ENCODE measurements at places on chromosomes 11 and 22.

DNA sequence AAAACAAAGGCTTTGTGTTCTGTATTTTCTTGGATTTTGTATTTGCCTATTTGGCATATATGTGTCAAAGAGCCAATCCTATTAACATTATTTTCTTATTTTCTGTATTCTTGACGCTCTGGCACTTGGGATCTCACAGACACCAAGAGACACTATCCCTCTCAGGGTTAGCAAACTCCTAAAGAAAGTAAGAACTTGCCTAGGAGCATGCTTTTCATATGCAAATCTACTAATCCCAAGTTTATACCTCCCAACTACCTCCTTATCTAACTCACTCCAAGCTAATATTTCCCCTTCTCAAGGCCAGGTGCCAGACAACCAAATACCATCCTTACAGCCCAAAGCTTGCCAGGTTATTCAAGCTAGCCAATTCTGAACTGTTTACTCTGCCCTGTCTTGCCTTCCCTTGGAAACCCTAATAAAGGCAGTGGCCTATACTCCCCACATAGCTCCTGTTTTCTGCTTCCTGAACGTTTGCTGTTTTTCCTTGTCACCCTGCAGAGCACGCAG lies 455.4 kb upstream of the ANO3 start:
- no peak for DNase-seq

DNA sequence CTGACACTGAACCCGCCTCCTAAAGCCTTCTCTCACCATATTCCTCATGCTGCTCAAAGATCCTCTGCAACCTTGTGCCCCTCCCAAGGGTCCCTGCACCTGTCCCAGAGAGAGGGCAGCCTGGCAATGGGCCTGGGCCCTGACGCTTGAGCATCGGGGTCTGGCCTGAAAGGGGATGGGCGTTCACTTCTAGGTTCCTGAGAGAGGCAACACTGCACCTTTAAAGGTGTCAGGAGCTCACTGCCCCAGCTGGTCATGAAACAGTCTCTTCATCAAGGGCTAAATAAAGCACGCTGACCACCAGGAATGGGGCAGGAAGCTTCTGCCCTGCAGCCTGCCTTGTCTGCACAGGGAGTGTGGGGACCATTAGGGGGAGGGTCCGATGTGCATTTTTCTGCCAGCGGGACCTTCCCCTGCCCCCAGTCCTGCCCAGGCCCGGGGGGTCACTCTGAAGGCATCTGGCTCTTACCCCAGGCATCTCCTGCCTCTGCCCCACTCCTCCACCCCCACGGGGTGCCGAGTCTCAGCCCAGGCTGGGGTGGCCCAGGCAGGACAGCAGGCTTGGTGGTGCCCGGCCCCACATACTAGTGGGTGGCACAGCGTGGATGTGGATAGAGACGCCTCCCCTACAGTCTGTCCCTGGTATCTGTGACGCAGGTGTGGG lies 3.5 kb downstream of the C11orf21 start:
- DNase-seq, result no peak

DNA sequence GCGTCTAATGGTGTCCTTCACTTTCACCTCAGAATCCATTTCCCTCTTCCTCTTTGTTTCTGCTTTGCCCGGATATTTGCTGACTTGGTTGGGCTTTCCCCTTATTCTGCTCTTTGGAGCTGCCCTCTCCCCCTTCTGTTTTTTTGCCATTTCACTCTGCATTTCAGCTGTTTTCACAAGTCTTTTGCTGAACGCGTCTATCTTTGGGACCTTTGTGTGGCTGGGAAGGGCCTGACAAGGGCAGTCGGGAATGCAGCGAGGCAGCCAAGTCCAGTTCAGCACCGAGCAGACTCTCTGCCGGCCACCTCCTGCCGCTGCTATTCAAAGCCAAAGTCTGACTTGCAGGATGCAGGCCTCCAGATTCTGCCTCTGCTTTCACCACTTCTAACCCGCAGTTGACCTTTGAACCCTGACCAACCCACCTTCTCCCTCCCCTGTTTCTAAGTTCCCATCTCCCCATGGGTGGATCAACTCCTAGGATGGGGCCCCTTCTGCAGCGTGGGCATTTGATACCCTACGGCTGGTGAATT lies 38.2 kb downstream of the FEZ1 start:
- no peak for DNase-seq

DNA sequence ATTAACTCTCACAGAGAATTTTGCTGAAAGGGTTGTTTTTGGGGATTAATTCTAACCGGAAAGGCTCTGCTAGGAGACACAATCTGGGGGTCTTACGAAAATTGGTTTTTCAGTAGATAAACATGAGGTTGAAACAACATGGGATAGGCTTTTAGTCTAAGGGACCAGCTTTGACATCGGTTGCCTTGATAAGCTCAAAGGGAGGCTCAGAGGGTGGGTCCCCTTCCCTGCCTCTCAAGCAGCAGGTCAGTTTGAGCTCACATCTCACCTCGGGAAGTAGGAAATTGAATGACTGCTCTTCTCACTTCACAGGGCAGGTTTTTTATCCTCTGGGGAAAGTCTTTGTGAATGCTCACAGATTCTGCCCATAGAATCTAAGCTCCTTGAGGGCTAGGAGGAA lies 70.2 kb upstream of the KIRREL3 start:
- DNase-seq, result no peak

DNA sequence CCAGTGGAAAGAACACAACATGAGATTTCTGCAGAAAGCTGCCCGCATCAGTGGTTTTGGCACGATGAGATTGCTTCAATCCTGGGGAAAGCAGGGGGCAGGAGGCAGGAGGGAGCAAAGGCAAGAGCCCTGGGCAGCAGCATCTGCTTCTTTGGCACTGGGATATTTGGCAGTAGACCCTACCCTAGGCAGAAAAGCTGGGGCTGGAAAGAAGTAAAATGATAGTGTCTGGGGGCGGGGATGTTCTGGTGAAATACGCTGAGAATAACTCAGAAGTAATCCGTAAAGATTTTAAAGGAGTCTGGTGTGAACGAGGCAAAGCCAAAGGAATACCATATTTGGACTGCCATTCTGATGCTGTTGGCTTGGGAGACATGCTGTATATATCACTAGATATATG lies 62.0 kb downstream of the FAM76B start:
- no peak for DNase-seq

DNA sequence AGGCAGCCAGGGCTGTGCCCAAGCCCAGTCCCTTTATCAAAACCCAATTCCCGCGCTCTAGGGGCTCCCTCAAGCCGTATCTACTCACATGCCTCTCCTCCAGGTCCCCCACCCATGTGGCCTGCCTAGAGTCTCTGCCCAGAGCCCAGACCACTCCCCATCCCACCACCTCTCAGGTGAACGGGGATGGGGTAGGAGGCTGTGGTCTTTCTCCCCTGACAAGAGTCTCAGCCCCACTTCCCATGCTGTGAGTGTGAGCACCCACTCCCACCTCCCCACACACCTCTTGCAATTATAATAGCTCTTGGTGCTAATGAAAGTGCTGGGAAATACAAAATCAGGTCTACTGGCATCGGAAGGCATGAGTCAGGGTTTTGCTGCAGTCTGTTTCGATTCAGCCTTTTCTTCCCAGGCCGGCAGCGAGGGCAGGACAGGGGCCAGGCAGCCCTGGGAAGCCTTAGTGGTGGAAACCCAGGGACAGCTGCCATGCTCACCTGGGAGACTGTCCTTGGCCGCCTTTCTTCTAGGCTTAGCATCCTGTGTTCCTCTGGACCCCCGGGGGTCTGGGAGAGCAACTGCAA lies 16.7 kb upstream of the TMPRSS4 start:
- no peak for DNase-seq

DNA sequence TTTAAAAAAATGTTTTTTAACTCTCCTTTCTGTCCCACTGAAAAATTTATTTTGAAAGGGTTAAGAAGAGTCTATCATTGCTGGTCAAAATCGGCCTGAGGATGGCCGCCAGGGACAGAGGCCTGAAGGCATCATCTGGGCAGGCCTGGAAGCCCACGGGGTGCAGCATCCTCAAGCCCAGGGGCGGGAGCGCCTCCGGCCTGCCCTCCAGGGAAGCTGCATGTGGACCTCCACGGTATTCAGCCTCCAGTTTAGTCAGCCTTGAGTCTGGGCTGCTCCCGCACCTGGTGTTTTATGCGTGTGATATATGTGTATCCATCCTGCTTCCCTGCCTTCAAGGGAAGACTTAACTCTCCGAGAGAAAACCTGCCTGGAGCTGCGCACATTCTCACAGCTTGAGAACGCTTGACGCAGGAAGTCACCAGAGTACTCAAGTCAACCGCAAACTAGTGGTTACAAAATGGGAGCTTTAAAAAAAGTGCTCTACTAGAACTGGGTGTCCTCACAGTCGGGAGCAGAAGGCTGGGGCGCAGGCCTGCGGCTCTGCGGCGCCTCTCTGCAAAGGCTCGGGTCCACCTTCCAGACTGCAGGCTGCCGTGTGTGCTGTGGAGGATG lies 13.6 kb upstream of the BID start:
- no peak for DNase-seq

DNA sequence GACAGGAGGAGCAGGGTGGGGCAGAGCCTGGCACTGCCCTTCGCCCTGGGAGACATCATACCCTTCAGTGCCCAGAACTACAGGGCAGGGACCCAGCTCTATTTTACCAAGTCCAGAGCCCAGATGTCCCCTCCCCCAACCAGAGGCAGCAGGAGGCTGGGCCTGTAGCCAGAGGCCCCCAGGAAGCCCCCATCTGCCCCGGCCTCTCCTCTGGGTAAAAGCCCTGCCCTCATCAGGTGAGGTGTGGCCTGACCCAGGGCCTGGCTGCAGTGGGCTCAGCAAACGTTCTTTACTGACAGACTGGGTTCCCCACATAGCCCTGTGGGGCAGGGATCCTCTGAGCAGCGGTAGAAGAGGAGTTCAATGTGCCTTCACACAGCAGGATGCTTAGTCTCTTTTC lies 51.8 kb upstream of the SLC22A12 start:
- no peak for DNase-seq

DNA sequence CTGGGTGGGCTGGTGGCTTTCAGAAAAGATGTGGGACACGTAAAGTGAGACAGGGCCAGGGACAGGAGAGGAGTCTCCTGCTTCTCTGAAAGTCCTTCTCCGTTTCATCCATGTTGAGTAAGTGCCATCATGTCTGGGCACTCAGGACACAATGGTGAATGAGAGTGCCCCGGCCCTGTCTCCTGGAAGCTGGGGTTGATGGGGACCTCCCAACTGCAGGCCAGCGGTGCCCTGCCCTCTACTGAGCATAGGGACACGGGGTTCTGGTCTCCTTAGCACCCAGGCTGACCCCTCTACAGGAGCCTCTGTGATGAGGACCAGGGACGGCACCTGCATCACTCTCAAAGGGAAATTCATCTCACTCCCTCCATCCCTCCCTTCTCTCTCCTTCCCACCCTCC lies 772.3 kb downstream of the BRD1 start:
- no peak for DNase-seq

Measured in right renal pelvis (tissue), 4 donors.